Effector memory CD4-positive, alpha-beta T cell (primary cell): ENCODE measurements at places on chromosomes 7 and 10.
A peak's percentile ranks its signal among the peaks of the same experiment; 100 is the strongest.

DNA sequence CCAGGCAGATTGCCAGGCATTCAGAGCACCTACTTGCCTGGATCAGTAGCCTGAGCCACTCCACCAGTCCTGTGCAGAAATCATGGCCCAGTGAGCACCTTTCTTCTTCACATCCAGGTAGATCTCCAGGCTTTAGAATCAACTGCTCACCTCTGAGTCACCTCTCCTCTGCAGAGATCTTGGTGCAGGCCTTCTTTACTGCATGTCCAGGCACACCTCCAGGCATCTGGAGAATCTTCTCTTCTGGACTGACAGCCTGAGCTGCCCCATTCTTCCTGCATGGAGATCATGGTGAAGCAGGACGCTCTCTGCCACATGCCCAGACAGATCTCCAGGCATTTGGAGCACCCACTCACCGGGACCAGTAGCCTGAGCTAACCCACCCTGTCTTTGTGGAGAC lies 894.5 kb upstream of the MBL2 start:
- no peaks in the 10 kb centered on the region for H3K4me1 ChIP-seq
- no peak overlapping the region for H3K4me3 ChIP-seq
- no peak overlapping the region for H3K27ac ChIP-seq

- no peaks in the 10 kb centered on the region for H3K27me3 ChIP-seq
- H3K36me3 ChIP-seq: no peaks in the 10 kb centered on the region
- H3K4me1 ChIP-seq: no peaks in the 10 kb centered on the region
Measured at GRCh38 chr10:75612904-75613684, 181.7 kb downstream of the LRMDA start.

DNA sequence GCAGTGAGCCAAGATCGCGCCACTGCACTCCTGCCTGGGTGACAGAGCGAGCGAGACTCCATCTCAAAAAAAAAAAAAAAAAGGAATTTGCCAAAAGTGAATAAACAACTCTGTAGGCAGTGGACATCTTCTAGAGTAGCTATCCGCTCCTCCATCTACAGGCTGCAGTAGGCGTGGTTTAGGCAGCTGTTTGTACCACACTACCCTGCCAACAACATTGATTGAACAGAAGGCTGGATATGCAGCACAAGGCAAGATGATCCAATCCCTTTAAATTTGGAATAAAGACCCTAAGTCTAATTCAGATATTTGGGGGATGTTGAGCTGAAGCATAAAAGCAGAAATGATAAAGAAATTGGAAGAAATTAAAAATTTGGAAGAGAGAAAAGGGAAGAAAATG lies 141.6 kb downstream of the TES start:
- H3K4me1 ChIP-seq: no peaks in the 10 kb centered on the region
- H3K27ac ChIP-seq: no peak overlapping the region
- no peak for DNase-seq
- H3K36me3 ChIP-seq: no peaks in the 10 kb centered on the region
- no peaks in the 10 kb centered on the region for H3K27me3 ChIP-seq

DNA sequence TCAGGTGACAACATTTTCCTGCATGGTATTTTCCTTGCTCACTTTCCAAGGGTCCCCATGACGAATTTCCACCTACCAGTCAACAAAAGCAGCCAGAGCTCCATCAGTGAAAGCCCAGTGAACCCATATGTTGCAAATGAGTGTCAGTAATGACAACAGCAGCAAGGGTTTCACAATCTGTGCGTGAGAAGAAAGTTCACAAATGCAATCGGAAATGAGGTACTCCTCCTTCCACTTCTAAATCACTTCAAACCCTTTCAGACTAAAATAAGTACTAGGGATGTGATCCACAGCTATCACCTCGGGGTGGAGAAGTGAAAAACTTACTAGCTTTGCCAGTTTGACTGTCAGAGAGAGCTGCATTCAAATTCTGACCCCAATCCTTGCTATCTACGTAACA lies 55.6 kb upstream of the BET1 start:
- H3K27ac ChIP-seq: no peak overlapping the region
- H3K4me1 ChIP-seq: peaks cover 5% of the 10 kb centered on the region
- no peaks in the 10 kb centered on the region for H3K36me3 ChIP-seq

DNA sequence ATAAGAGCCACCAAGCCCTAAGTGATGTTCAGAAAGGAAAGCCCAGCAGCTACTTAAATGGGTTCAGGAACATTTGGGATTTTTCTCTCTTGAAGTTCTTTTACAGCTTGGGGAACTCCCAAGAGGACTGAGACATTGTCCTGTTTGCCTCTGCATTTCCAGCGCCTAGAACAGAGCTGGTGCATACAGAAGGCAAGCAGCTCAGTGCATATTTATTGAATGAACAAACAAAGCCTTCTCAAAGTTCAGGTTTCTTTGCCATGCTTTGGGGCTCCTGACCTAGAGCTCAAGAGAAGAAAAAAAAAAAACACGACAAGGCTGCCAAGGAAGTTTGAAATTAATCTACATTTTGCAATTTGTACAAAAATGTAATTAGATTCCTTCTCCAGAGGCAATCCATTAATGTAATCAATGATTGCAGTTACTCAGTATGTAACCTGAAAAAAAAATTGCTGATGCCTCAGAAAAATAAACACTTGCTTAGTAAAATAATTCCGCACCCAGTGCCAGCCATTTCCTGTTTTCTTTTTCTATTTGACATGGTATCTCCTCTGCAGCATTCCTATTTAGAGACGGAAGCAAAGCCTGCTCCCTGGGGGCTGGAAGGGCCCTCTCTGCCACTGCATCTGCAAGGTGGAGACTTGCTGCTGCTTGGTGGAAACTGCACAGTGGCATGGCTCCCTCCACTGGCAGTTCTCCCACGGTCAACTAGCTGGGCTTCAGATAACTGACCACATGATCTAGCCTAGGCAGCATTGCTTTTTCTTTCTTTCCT lies 157.3 kb downstream of the TMEM178B start:
- no peak overlapping the region for H3K4me3 ChIP-seq
- no peaks in the 10 kb centered on the region for H3K27me3 ChIP-seq
- no peaks in the 10 kb centered on the region for H3K4me1 ChIP-seq
- no peaks in the 10 kb centered on the region for H3K36me3 ChIP-seq
- no peak overlapping the region for H3K27ac ChIP-seq
- DNase-seq: no peak

DNA sequence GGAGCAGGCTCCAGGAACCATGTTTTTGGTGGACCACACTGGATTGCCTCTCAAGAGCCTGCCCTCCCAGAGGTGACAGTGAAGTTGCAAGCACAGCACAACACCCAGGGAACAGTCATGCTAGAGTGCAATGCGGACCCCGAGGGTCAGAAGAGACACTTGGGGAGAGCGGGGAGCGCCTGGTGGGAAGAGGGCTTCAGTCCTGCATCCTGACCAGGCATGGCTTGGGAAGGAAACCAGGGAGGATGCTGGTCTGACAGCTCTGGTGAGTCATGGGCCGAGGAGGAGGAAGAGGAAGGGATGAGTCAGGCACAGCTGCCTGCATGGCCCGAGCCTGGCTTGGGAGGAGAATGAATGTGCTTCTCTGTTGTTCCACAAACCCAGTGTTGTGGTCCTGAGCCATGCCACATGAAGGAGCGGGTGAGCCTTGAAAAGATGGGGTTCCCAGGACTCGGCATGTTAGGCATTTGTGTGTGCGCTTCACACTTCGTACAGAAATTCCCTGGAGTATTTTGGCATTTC lies 29.5 kb upstream of the ANKRD2 start:
- H3K27ac ChIP-seq: no peak overlapping the region
- no peaks in the 10 kb centered on the region for H3K27me3 ChIP-seq
- no peaks in the 10 kb centered on the region for H3K36me3 ChIP-seq
- no peaks in the 10 kb centered on the region for H3K4me1 ChIP-seq

DNA sequence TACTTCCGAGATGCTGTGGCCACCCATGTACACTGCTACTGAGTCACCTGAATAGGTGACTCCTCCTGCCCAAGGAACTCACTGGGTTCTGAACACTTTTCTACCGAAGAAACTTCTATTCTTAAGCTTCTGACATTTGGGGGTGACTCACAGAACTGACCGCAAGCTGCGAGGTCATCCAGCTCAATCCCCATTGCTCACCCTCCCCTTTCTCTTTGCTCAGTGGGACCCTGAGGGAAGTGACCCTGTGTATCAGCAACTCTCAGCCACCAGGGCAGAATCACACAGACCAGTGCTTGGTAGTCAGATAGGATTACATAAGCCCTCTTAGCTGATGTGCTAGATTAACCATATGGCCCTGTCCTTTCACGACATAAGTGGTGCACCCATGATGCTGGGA lies 46.3 kb downstream of the INSYN2A start:
- H3K36me3 ChIP-seq: no peaks in the 10 kb centered on the region
- no peak overlapping the region for H3K27ac ChIP-seq
- H3K4me1 ChIP-seq: no peaks in the 10 kb centered on the region

- DNase-seq: no peak
- H3K27ac ChIP-seq: no peak overlapping the region
- no peaks in the 10 kb centered on the region for H3K36me3 ChIP-seq
Measured at GRCh38 chr7:148570510-148570909, 20.1 kb upstream of the C7orf33 start.

GRCh38 chr7:67788669-67789068 lies 792.0 kb downstream of the TYW1 start:
- no peak overlapping the region for H3K4me3 ChIP-seq
- no peaks in the 10 kb centered on the region for H3K36me3 ChIP-seq
- H3K4me1 ChIP-seq: no peaks in the 10 kb centered on the region

DNA sequence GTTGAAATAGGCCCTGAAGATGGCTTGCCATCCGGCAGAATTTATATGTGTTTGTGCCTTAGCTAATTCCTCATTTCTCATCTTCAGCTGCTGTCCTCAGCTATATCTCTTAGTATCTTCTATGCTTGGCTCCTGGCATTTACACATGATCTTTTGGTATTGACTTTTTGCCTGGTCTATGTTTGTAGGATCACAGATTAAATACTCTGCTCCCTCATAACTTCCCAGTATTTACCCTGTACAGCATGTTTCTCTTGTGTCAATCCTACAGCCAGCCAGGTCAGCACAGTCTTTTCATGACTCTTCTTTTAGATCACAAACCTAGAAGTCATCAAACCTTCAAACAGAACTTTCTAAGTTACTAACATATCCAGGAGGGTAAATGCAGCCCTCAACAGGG lies 743.8 kb downstream of the MAGI2 start:
- no peaks in the 10 kb centered on the region for H3K36me3 ChIP-seq
- H3K4me1 ChIP-seq: no peaks in the 10 kb centered on the region
- DNase-seq: no peak
- no peak overlapping the region for H3K27ac ChIP-seq
- H3K4me3 ChIP-seq: no peak overlapping the region
- H3K27me3 ChIP-seq: no peaks in the 10 kb centered on the region

GRCh38 chr10:61438141-61438988 lies 14.8 kb downstream of the TMEM26 start:
- H3K27ac ChIP-seq: no peak overlapping the region
- H3K4me3 ChIP-seq: no peak overlapping the region
- no peaks in the 10 kb centered on the region for H3K27me3 ChIP-seq
- no peak for DNase-seq
- H3K4me1 ChIP-seq: no peaks in the 10 kb centered on the region

- H3K36me3 ChIP-seq: no peaks in the 10 kb centered on the region
- H3K27me3 ChIP-seq: no peaks in the 10 kb centered on the region
- no peak overlapping the region for H3K4me3 ChIP-seq
- DNase-seq: no peak
Measured at GRCh38 chr10:43336641-43337318, 34.7 kb upstream of the FXYD4 start.

DNA sequence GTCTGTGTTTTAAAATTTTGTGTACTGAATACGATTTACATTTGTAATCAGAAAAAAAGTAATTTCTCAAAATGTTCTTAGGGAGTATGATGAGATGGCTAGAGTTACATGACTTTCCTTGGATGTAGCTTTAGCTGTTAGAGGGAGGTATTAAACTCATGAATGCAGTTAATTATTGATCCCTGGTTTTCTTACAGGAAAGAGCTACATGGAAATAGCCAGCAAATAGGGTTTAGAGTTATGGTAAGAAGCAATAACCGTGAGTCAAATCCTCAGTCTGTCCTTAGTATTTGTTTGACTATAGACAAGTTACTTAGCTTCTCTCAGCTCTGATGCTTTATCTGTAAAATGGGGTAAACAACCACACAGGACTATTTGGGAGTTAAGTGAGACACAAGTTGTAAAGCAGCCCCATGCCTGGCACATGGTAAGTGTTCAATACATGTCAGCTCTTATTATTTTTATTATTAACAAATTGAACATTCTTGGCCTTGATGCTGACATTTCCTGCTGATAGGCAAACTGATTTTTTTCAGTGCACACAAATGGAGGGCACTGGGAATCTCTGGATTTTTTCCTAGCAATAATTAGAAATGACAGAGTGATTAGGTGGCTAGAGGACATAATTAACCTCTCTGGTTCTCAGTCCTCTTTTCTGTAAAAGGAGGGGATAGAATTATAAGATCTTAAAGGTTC lies 204.5 kb upstream of the PHYHIPL start:
- no peaks in the 10 kb centered on the region for H3K4me1 ChIP-seq
- DNase-seq: no peak
- no peaks in the 10 kb centered on the region for H3K36me3 ChIP-seq
- H3K4me3 ChIP-seq: no peak overlapping the region
- H3K27ac ChIP-seq: no peak overlapping the region

- no peaks in the 10 kb centered on the region for H3K27me3 ChIP-seq
- peak overlapping the region; percentile 46 for H3K4me3 ChIP-seq
- H3K4me1 ChIP-seq: peaks cover 7% of the 10 kb centered on the region
- no peaks in the 10 kb centered on the region for H3K36me3 ChIP-seq
- DNase-seq: no peak
Measured at GRCh38 chr7:7257899-7258692, 75.8 kb downstream of the C1GALT1 start.

DNA sequence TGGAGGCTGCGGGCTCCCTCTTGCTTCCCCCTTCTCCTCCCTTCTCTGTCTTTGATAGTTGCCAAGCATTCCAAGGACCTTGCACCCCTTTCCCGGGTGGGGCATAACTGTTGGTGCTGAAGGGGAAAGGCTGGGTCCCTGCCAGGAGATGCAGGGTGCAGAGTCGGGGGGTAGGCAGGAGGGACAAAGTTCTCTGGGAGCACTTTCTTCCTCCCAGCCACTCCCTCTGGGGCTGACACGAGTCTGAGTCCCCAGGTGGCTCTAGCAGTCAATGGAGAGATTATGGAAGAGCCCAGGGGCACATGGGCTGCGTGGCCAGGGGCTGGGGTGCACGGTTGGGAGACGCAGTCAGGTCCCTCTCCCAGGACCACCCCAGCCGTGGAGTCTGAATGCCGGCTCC lies 2.1 kb downstream of the CLDN15 start:
- DNase-seq: no peak
- H3K27me3 ChIP-seq: no peaks in the 10 kb centered on the region
- H3K4me3 ChIP-seq: no peak overlapping the region
- no peak overlapping the region for H3K27ac ChIP-seq
- no peaks in the 10 kb centered on the region for H3K4me1 ChIP-seq
- peaks cover 33% of the 10 kb centered on the region for H3K36me3 ChIP-seq

DNA sequence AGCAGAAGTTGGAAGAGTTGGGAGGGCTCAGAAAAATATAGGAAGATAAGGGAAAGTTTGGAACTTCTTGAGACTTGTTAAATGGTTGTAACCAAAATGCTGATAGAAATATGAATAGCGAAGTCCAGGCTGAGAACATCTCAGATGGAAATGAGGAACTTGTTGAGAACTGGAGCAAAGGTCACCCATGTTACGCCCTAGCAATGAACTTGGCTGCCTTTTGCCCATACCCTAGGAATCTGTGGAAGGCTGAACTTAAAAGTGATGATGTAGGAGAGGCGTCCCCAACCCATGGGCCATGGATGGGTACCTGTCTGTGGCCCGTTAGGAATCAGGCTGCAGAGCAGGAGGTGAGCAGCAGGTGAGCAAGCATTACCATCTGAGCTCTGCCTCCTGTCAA lies 347.8 kb downstream of the ARL4A start:
- H3K27me3 ChIP-seq: no peaks in the 10 kb centered on the region
- H3K27ac ChIP-seq: no peak overlapping the region
- no peaks in the 10 kb centered on the region for H3K36me3 ChIP-seq
